ENCODE measurements at places on chromosomes 3 and 15.

- DNase-seq, result no peak
Observed at GRCh38 chr3:5014391-5014790, 35.2 kb downstream of the BHLHE40 start.

DNA sequence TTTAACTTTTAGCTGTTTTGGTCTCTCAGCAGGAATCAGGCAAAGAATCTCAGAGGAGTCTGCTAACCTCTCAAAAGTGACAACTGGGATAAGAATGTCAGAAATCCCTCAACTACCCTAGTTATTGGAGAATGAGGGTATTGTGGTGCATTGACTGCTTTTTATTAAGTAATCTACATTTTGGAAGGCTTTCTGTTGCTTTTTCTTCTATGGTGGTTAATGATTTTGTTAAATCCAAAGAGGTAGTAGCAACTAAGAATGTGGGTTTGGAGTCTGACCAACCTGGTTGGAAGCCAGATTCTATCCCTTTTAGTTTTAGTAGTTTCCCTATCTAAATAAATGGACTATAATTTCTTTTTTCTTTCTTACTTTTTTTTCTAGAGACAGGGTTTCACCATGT is 94.7 kb upstream of the RNF7 start:
- DNase-seq, result no peak

GRCh38 chr3:59565125-59565524 is 515.3 kb upstream of the CFAP20DC start:
- no peak for DNase-seq

- DNase-seq, result no peak
Observed at GRCh38 chr3:42174679-42175385, 83.7 kb downstream of the TRAK1 start.

DNA sequence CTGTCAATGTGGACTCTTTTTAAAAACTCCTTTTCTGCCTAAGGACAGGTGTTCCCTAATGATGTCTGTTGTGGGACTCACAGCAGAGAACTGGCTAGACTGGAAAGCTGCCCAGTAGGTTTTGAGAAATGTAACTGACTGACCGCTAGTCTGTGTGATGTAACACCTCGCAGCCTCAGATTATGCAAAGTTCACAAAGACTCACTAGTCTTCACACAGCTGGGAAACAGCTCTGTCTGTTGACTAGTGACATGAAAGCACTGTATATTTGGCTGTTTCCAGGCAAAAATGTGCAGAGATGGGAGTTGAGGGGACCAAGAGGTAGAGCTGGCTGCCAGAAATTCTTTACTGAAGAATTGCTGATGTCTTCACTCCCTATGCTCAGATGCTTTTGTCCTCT is 10.3 kb downstream of the PDZRN3 start:
- DNase-seq, result no peak

- DNase-seq, result no peak
Observed at GRCh38 chr15:40103864-40104271, 4.8 kb downstream of the BMF start.

DNA sequence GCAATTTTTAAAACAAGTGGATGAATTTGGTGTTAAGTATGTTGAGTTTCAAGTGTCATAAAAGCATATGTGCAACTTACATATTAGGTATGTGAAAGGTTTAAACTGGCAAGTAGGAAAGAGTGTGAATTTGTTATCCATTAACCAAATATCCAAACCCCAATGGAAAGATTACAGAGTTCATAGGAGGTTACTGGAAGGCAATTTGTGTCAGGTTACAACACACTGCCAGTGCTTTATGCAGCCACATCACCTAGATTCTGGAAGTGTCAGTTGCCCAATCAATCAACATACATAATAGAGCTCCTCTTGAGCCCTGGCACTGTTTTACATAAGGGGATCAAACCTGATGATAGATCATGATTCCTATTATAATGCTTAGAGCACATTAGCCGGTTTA is 261.0 kb downstream of the ROBO1 start:
- DNase-seq, result no peak

DNA sequence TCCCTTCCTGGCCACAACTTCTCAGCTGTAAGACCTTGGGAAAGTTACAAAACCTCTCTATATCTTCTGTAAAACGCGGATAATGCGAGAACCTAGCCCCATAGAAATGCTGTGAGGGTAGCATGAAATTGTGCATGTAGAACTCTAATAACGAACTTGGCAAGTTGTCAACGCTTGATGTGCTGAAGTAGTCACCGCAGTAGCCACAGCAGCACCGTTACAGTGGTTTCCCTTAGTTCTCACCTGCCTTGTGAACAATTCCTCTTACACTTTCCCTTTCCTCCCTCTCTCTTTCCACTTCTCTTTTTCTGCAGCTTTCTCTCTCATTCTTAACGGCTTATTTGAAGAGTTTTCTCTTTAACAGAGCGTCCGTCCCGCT is 447 bp upstream of the SHQ1 start:
- DNase-seq, result no peak

GRCh38 chr15:27774638-27775037 is 324.5 kb downstream of the OCA2 start:
- no peak for DNase-seq

DNA sequence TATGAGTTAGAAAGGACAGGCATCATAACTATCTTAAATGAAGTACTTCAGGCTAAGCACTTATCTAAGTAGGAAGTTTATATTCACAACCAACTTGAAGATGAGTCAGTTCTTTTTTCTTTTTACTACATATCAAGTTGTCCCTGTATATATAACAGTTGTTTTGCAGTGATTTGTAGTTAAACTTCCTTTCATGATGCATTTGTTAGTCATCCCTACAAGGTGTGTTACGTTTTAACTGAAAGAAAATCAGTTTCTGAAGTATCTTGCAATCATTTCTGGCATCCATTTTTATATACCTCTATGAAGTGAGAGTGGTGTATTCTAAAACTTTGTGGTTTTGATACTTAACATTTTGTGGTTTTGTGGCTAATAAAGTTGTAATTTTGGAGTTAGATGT is 46.1 kb downstream of the ZFAND6 start:
- no peak for DNase-seq

- DNase-seq, result no peak
Observed at GRCh38 chr3:135992072-135992471, 26.5 kb downstream of the PPP2R3A start.

DNA sequence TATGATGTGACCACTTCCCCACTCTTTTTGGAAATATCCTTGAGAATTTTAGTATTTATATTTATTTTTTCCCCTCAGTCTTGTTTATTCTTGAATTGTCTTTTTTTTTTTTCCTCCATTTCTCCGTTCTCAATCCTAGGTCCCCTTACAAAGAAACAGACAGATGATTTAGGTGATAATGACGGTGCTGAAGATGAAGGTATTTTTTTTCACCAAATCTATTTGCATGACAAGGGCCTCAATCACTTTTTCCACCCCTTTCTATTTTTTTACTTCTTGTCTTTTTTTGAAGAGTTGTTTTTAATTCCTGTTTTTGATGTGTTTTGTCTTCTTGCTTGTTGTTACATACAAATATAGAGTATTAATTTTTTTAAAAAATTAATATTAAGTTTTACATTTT is 402.6 kb downstream of the NLGN1 start:
- DNase-seq, result no peak

DNA sequence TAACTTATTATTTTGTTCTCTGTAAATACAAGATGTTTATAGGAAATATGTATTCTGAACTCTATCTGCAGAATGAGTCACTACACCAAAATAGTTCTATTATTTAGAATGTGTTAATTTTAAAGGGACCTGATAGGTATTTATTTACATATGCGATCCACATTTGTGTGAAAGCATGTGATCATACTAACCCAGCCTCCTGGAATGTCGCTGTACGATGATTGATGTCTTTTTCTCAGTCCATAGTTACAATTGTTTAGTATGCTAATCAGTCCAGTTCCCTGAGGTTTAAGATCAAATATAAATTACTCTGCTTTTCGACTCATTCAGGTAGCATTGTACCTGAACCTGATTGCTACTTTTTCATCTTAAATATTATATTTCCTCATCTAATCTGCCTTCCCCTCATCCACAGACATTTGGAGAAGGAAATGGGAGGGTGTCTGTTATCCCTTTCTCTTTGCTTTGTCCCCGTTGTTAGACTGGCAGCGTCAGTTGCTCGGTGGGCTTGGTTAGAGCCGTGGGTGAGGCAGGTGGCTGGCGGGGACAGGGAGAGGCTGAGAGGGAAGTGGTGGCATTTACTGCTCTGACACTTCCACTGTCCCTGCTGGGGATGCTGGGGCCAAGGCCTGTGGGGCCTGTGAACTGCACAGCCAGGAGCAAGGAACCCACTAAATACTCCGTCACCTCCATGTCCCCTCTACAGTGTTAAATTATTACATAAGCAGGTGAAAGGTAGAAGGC is 27.8 kb upstream of the NR2E3 start:
- DNase-seq, result no peak

DNA sequence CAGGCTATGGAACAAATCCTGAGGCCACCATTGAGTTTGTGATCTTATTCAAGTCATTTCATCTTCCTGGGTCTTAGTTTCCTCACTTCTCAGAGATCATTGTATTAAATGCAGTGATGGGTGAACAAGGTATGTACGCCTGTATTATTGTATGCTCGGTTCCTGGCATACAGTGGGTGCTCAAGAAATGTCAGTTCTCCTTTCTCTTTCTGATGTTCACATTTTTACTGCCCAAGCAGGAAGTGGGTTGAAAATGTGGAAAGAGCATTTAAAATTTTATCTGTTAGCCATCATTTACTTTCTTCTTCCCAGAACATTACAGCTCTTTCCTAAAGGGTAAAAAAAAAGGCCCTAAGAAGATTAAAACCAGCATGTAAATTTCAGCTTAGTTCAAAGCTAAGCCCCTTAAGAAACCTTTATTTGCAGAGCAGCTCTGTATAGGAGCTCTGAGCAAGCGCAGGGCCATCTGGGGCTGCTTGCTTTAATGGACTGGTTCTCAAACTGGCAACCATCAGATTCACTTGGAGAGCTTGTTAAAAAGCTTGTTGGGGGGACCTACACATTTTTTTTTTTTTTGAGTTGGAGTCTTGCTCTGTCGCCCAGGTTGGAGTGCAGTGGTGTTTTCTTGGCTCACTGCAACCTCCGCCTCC is 179.4 kb downstream of the CHST2 start:
- DNase-seq, result no peak

- DNase-seq, result no peak
Observed at GRCh38 chr3:195149292-195150030, 121.5 kb downstream of the XXYLT1 start.

GRCh38 chr15:70762469-70763119 is 764 bp downstream of the UACA start:
- DNase-seq, result peak; percentile 9

DNA sequence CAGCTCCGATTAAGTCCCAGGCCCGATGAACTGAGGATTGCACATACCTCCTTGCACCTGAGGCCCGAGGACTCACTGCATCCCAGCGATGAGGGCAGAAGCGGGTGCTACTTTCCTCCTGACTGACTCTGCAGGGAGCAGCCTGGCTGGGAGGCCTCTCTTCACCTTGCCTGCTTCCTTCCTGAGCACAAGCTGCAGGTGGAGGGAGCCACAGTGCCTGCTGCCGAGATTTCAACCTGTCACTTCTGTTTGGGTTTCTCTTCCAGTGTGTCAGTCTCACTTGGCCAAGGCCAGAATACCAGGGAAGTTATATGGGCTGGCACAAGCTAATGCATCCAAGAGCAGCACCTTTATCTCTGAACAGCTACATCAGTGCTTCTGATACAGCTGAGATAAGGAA is 185.4 kb downstream of the NTRK3 start:
- no peak for DNase-seq

GRCh38 chr3:183954875-183955274 is 62.8 kb downstream of the ABCC5 start:
- DNase-seq, result no peak
